Fibroblast of skin of back (primary cell): ENCODE measurements at places on chromosomes 6 and 20.

- no peak for DNase-seq
Measured at GRCh38 chr20:15520930-15521524, 1052.2 kb downstream of the KIF16B start.

DNA sequence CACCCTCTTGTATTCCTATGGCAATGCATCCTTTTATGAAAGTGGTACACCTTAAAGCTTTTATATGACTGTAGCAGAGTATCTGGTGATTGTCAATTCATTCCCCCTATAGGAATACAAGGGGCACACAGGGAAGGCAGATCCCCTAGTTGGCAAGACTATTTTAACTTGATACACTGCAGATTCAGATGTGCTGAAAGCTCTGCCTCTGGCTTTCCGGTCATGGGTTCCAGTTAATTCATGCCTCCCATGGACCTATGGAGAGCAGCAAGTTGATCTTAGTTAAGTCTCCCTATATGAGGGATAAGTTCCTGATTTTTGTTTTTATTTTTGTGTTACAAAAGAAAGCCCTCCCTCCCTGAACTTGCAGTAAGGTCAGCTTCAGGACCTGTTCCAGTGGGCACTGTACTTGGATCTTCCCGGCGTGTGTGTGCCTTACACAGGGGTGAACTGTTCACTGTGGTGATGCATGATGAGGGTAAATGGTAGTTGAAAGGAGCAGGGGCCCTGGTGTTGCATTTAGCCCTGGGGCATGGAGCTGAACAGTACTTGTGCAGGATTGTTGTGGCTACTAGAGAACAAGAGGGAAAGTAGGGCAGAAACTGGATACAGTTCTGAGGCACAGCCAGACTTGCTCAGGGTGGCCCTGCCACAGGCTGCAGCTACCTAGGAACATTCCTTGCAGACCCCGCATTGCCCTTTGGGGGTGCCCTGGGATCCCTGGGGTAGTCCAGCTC lies 292.1 kb downstream of the ESR1 start:
- no peak for DNase-seq

- DNase-seq, result no peak
Measured at GRCh38 chr6:85068221-85068620, 303.8 kb upstream of the TBX18 start.

- DNase-seq, result peak; percentile 80
Measured at GRCh38 chr6:44004625-44005506, 122.4 kb downstream of the MRPL14 start.

DNA sequence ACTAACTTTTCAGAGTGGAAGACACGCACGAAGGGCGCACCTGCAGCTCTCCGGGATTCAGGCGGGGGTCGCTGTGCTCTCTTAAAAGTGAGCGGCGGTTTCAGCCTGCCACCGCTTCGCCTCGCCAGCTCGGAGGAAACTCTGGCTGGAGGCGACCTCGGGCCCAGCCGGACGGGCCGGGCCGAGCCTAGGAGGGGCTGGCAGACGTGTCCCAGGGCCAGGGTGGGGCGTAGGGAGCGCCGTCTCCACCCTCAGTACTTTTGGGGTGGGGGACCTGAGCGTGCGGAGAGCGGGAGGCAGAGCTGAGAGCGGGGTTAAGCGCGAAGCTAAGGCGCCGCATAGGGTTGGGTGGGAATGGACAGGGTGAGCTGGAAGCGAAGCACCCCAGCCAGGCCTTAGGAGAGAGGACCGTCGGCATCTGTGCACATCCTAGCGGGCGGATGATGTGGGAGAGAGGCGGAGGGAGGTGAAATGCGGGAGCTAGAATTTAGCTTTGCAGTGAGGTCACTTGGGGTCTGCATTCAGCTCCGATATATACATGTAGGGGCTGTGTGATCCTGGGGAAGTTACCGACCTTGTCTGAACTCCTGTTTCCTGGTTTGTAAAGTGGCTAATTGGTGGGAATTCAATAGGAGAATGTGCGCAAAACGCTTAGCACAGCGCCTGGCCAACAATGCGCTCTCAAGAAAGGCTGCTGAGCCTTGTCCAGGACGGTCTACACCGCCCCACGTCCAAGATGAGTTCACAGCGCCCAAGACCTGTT lies 6.5 kb upstream of the TFAP2A start:
- DNase-seq, result no peak

DNA sequence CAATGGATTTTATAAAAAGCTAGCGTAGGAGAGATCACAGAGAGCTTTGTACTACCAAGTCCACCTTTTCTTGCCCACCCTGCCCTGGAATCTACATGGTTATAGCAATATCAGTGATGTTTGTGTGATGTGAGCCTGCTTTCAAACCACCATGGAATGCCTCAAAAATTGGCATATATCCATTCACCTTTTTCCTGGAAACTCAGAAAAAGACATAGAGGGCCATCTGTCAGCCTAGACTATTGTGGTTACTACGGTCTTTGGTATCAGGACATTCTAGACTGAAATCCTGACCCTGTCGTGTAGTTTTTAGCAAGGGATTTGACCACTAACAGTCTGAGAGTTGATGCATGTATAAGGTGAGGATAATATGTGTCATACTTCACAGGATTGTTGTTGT lies 239.6 kb downstream of the GRIK2 start:
- no peak for DNase-seq

- DNase-seq, result no peak
Measured at GRCh38 chr20:4151342-4151741, 136.0 kb upstream of the RNF24 start.

- DNase-seq, result peak; percentile 31
Measured at GRCh38 chr20:37071481-37071911, 24.3 kb downstream of the RBL1 start.

DNA sequence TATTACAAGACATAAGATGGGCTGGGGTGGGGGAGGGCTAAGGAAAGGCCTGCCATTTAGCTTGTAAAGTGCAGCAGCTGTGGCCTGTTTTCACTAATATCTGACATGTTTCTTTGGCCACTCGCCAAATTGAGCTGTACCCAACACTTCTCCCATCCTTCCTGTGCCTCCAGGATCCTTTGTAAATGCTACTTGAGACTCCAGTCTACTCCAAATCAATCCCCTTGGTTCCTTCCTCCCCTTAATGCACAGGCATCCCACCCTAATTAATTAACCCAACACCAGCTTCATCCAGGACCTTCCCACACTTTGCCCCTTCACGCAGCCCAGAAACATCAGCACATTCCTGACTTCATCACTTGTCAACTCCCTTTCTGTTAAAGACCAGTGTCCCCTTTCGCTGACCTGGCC lies 55.0 kb upstream of the TCF21 start:
- no peak for DNase-seq

DNA sequence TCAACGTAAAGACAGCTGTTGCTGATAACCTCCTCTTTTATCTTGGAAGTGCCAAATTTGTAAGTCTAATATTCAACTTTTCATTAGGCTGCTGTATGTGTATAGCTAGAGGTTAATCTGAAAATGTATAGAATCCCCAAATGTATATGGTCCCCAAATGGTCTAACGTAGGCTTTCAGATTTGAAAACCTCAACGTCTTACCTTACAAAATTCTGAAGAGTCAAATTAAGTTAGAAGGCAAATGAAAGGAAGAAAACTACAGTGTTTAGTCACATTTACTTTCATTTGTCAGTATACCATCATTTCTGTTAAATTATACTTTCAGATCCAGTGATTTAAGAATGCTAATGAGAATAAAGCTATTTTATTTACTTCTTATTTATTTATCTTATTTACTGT lies 256.9 kb downstream of the ARHGAP18 start:
- DNase-seq, result no peak

DNA sequence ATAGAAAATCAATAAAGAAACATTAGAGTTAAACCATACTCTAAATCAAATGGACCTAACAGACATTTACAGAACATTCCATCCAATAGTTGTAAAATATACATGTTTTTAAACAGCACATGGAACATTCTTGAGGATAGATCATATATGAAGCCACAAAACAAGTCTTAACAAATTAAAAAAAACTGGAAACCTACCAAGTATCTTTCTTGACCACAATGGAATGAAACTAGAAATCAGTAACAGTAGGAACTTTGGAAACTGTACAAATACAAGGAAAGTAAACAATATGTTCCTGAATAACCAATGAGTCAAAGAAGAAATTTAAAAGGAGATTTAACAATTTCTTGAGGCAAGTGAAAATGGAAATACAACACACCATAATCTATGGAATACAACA lies 91.2 kb upstream of the GLP1R start:
- peak; percentile 1 for DNase-seq

DNA sequence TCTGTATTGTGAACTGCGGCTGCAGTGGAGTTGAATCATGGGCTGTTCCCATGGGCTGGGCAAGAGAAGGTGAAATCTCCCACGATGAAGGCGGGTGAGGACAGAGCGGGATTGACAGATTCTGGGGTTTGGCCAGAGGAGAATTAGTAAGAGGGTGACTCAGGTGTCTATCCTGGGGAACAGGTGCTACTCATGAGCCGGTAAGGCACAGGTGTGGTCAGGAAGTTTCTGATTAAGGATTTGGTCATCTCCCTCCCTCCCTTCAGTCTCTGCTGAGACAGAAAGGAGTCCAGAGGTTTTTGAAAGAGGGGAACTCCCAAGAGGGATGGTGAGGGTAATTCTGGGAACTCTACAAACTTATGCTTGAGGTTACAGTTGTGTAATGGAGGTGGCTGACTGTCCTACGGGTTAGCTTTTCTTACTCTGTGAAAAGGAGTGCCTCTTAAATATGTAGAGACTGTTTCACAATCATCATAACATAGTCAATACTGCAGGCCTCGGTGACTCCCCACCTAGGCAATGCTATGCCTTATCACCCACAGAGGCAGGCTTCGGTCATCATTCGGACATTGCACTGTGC lies 31.5 kb downstream of the SERPINB1 start:
- DNase-seq, result no peak

GRCh38 chr20:48214601-48215000 lies 429.3 kb upstream of the SULF2 start:
- no peak for DNase-seq
